CD4-positive, alpha-beta T cell treated with Interleukin-17A for 1 hour (primary cell): ENCODE measurements at places on chromosomes 4 and X.

- no peak for DNase-seq
These were observed 349.9 kb downstream of the BMPR1B start for GRCh38 chr4:95107635-95108034.

GRCh38 chr4:104408878-104409277 lies 85.8 kb downstream of the CXXC4 start:
- no peak for DNase-seq

DNA sequence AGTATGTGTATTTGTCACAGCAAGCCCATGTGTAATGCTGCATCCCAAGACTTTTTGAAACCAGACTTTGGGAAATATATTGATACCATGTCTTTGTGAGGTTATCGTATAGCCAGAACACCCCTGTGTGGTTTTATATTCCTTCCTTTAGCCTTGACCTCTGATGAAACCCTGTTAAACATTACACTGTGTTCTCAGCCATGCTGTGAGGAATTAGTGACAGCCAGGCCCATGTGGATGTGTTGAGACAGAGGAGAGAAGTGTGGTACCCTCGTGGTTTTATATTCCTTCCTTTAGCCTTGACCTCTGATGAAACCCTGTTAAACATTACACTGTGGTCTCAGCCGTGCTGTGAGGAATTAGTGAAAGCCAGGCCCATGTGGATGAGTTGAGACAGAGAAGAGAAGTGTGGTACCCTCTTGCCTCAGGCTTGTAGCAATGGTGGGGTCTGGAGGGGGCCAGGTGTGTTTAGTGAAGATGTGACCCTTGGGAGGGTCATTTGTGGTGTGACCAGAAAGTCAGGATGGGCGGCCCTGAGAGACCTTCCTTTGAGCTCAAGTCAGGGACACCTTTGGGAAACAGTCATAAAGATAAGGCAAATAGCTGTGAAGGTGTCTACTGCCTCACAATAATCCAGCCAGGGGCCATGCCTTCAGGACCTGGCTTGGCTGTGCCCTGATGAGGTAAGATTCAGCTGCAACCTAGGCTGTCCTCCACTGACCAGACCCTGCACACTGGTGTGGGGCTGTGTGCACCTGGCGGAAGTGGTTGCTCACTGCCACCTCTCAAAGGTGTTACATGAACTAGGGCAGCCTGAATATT lies 110.0 kb downstream of the IRF2 start:
- DNase-seq: no peak

- DNase-seq: no peak
These were observed 410.5 kb downstream of the PPP3CA start for GRCh38 chr4:100936661-100937375.

- DNase-seq: no peak
These were observed 36.3 kb downstream of the IL21 start for GRCh38 chr4:122584519-122584918.

DNA sequence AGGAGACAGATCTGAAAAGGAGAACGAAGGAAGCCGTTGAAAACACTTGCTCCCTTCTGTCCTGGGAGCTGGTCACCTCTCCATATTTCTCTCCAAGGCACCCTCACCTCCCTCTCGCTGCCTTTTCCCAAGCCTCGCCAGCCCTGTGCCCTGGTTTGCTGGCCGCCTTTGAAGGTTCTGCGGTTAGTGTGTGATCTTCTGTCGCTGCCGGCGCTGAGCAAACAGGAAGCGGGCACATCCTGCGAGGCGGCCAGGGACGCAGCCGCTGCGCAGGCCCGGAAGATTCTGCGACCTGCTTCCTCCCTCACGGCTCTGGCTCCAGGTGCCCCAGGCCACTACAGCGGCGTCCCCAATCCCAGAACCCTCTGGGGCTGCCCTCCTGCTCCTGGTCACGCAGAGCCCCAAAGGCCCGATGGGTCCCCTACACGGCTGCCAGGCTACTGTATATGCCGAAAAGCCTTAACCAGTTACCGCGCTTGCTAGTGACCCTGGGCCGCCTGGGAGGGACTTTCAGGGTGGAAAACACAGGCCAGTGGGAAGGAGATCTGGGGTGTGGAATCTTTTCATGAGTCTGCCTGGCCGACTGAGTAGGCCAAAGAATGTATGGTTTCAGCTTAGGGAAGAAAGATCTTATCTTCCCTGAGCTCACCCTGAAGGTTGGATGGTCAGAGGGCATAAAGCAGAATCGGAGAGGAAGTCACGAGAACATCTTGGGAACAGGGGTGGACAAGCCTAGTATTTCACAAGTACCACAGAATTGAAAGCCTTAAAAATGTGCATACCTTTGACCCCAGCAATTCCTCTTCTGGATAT lies 2.3 kb upstream of the SASH3 start:
- DNase-seq: peak; percentile 78

DNA sequence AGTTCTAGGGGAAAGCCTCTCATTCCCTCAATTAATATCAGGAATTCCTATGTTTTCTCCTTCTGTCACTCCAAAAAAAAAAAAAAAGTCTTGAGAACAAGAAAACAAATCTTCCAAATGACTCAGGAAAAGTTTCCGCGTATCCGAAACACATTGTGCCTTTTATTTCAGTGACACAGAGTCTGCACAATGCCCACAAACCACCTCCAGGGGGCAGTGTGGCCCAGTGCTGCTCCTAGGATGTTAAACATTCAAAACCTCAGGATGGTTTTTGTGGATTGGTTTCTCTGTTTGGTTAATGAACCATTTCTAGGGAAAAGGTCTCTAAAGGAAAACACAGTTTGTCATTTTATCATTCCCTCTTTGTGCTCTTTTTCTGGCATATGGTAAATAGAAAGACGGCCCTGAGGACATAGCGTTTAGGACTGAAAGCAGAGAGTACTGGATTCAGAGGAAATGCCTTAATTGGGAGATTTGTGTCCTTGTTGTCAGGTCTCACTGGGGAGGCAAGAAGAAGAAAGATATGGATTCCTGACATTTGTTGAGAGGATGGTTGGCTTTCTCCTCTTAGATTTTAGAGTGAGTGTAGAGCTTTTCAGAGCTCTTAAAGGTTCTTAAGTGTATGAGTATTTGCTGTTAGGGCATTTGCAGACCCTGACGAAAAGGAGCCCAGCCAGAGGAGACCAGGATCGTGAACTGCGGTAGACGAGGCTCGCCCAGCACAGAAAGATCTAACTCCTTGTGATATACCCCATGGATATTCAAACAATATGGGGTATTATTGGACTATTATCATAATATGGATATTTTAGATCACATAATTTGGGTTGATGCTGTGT lies 65.7 kb upstream of the MAP9 start:
- DNase-seq: peak; percentile 46

DNA sequence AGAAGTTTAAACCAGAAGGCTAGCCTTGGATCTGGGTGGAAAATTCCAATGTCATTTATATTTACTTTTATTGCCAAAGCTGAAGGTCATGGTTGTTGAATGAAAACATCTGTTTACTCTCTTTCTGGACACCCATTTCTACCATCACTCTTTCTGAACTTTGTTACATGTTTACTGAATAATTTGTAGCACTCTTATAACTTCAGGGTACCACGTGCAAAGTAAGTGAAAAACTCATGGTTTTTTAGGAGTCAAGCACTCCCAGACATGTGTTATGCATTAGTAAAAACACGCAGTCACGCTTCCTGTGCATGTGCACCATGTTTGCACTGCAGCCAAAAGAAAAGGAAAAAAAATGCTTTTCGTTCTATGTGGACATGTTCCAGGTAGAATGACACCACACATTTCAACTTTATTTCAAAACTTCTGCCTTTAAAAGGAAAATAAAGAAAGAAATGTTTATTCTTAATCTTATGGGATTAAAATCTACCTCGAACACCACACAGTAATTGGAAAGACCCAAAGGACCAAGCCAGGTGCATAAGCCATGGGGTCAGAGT lies 31.4 kb upstream of the ADH1C start:
- no peak for DNase-seq

DNA sequence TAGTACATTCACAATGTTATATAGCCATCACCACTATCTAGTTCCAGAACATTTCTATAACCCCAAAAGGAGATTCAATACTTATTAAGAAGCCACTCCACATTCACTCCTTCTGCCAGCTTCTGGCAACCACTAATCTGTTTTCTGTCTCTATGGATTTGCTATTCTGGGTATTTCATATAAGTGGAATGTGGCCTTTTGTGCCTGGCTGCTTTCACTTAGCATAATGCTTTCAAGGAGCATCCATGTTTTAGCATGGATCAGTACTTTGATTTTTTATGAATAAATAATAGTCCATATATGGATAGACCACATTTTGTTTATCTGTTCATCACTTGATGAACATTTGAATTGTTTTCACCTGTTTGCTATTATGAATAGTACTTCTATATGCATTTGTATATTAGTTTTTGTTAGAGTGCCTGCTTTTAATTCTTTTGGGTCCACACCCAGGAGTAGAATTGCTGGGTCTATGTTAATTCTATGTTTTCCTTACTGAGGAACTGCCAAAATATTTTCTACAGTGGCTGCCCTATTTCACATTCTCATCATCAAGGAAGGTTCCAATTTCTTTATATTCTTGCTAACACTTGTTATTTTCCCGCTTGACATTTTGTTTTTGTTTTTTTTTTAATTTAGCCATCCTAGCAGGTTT lies 16.6 kb upstream of the SMIM9 start:
- DNase-seq: no peak

- DNase-seq: no peak
These were observed 275.5 kb downstream of the PPARGC1A start for GRCh38 chr4:23614284-23614892.

GRCh38 chr4:8071766-8072165 lies 86.8 kb downstream of the ABLIM2 start:
- DNase-seq: no peak

DNA sequence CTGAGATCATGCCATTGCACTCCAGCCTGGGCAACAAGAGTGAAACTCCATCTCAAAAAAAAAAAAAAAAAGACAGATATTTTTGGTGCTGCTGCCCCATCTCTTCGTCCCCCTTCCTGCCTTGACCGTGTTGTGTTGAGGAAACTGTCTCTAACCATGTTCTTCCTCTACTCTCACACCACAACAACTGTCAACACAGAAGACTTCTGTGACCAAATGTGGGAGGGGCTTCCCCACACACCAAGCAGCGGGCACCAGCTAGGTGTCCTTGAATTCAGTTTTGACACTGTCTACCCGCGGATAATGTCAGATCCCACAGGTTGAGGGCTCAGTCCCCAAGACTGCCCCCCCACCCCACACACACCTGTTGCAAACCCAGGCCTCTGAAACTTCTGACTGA lies 104.7 kb upstream of the BCOR start:
- DNase-seq: peak; percentile 38
